ENCODE measurements at places on chromosomes 3 and 15. TPM values are rescaled to one million over a fixed set of nuclear protein-coding genes. Genes with fewer than 3 reads are reported as not detected.

DNA sequence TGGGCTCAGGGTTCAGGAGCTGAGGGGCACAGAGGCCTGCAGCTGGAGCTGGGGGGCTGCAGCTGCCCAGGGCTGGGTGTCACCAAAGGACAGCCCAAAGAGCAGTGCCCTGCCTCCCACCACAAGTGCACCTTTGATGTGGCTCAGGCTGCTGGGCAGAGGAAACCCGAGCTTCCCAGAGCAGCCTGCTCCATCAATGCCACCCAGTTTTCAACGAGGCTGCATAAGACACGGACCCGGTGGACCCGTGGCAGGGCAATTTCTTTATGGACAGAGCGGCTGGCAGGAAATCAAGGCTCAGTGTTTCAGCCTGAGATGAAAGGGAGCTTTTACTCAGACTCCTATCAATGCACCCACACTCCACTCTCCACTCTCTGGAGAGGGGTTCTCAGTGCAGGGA, 18.7 kb downstream of the SEMA5B start:
- no peak for DNase-seq
- H3K27me3 ChIP-seq: no peaks in the 10 kb centered on the region
- no peaks in the 10 kb centered on the region for H3K4me1 ChIP-seq
- H3K36me3 ChIP-seq: no peaks in the 10 kb centered on the region
- H3K4me3 ChIP-seq: no peak overlapping the region

GRCh38 chr15:39746176-39746575, 36.5 kb downstream of the FSIP1 start:
- no peak for DNase-seq
- no peaks in the 10 kb centered on the region for H3K36me3 ChIP-seq
- no peak overlapping the region for H3K27ac ChIP-seq

The ZPLD1 gene
- total RNA-seq: not detected

The SLC51A gene
- not detected for total RNA-seq

The BCL6 gene
- total RNA-seq: 154 TPM

DNA sequence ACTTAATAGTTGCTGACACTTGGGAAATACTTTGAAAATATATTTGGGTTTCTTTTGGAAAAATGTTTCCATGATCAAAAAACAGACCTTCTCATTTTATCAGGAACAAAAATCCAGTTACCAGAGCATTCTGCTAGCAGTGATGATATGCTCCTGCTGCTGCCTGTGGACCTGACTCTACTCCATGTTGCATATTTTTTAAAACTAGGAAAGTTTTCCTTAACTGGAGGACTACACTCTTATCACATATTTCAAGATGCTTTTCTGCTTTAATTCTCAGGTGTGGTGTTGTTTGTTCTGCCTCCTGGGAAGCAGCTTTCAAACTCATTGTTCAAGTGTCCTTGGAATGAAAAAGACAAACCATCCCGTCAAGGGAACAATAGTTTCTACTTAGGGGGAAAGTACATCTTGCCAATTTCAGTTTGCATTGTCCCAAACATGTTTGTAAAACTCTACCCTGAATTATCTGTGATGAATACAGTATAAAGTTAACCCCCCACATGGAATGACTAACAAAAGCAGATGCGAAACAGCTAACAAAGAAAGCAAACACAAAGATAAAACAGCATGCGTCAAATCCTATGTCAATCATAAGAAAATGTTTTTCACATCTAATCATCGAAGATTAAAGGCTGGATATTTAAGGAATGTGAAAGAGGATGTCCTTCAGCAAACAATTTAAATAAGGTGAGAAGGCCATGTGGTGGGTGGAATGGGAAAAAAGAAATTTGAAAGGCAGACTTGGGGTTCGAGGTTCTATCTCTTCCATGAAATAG, 40.1 kb upstream of the PSMD6 start:
- no peaks in the 10 kb centered on the region for H3K36me3 ChIP-seq
- H3K27me3 ChIP-seq: no peaks in the 10 kb centered on the region
- H3K4me3 ChIP-seq: no peak overlapping the region
- no peak for DNase-seq

The GOLGA8S gene
- total RNA-seq: 0.61 TPM

Measured in naive thymus-derived CD4-positive, alpha-beta T cell (primary cell).